ENCODE measurements at places on chromosomes 16 and 17.
A peak's percentile ranks its signal among the peaks of the same experiment; 100 is the strongest.

GRCh38 chr17:17738901-17739300 is 57.6 kb downstream of the RAI1 start:
- DNase-seq = no peak

DNA sequence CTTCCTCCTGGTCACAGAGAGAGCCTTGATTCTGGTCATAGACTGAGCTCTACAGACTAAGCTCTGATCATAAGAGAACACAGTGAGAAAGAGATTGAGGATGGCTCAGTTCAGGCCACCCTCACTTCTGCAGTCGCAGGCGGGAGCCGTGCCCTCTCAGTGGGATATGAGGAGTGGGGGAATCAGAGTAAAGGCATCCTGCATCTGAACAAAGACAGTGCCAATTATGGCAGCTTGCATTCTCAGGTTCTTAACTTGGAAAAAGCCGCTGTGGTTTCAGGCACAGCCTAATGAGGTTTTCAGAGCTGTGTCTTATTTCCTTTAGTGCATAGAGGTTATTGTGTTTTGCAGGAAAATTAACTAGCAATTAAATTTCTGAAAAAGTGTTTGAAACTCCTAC is 134.4 kb upstream of the NLRP1 start:
- DNase-seq = no peak

DNA sequence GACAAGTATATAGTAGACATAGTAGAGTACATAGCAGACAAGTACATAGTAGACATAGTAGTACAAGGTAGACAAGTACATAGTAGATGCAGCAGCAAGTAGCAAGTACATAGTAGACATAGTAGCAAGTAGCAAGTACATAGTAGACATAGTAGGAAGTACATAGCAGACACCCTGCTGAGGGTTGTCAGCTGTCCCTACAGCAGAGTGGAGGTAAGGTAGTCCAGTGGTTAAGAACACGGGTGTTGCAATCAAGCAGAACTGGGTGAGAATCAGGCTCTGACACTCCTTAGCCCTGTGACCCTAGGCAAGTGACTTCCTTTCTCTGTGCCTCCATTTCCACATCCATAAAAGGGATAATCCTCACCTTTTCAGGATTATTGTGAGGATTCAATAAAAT is 94.7 kb downstream of the NOG start:
- no peak for DNase-seq

- no peak for DNase-seq
Observed at GRCh38 chr16:85891033-85891775, 7.8 kb upstream of the IRF8 start.

DNA sequence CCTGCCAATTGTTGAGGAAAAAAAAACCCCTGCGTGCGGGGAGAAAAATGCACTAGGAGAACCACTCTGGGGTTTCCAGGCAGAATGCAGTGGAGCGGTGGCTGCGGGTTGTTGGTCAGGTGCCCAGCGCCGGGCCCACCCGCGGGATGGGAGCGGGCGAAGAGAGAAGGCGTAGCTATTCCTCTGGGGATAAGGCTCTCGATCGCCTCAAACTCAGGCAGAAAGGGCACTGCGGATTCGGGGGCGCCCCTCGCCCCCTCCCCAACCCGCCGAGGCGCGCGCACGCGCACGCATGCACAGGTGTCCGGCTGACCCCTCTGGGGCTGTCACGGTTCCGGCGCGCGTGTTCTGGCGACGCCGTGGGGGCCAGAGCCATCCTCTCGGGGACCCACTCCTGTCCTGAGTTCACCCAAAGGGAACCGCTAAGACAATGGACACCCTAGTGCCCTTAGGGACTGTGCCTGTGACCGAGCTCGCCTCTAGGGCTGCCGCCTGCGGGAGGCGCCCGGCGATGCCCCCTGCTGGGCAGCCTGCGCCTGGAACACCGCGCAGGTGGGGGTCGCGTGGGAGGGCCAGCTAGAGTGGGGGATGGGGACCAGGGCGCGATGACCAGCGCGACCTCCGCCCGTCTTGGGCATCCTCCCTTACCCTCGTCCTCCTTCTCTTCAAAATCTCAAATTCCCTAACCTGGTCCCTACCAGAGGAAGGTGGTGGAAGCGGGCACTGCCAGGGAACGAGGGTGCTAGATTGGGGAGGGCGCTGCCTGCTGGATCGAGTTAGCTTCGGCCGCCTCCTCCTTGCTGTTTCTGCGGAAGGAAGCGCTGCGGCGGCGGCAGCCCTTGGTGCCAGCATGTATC is 14.4 kb upstream of the CBX8 start:
- no peak for DNase-seq

GRCh38 chr17:70307430-70308225 is 138.3 kb downstream of the KCNJ2 start:
- DNase-seq = peak; percentile 63
